ENCODE measurements at places on chromosomes 3 and 15.

- DNase-seq, result no peak
Observed at GRCh38 chr15:101391431-101391830, 96.4 kb upstream of the SNRPA1 start.

- no peak for DNase-seq
Observed at GRCh38 chr3:156601497-156601896, 46.6 kb upstream of the SSR3 start.

DNA sequence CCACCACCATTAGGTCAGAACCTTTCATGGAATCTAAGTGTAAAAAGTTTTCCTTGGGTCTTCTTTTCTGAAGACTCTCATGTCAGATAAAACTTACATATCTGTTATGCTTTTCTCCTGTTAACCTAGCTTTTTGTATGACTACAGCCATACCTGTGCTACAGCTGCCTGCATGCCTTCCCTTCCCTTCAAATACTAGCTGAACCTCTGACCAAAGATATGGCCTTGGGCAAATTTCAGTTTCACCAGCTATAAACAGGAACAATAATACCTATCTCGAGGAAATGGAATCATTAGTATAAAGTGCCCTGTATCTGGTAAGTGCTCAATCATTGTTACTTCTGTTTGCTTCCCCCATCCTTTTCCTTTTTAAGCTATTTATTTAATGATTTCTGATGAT is 25.0 kb downstream of the GLB1 start:
- DNase-seq, result no peak

DNA sequence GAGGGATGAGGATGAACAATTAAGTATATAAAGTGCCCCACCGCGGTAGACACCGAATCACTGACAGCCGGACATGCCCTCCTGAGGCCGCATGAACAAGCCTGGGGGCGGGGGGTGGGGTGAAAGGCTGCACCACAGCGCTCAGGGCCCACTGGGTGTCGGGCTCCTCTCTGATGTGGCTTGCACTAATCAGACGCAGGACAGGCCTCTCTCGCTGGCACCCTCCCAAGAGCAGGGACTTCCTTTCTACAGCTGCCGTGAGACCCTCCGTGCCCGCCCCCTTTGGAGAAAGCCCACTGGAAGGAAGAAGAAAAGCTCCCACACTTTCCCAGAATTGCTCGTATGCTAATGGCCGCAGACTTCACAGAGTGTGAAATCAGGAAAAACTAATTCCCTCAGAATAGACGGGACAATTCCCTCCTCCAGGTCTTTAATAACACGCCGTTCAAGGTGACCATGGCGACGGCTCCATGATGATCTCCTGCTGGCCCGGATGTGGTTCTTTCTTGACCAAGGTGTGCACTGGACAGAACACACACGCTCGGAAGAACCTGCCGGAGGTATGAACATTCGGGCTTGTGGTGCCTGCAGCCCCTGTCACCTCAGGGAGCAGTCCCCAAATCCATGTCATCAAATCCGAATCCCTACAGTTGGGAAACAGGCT is 32.0 kb downstream of the IQSEC1 start:
- DNase-seq, result no peak
